ENCODE measurements at places on chromosomes 13 and 19.

DNA sequence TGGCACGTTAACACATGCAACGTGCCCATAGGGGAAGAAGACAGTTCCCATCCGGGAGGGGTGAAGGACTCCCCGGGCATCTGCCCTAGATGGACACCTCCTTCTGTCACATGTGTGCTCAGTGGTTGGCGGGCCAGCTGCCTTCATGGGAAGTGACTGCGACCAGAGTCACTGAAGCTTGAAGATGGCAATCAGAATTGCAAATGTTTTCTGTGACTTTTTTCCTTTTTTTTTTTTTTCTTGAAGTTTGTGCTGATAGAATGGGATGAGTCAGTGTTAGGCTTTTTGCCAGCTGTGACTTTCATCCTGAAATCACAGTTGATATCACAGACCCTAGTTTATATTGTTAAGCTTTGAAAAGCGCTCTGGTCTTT lies 109.2 kb upstream of the MCF2L start:
- DNase-seq, result no peak

DNA sequence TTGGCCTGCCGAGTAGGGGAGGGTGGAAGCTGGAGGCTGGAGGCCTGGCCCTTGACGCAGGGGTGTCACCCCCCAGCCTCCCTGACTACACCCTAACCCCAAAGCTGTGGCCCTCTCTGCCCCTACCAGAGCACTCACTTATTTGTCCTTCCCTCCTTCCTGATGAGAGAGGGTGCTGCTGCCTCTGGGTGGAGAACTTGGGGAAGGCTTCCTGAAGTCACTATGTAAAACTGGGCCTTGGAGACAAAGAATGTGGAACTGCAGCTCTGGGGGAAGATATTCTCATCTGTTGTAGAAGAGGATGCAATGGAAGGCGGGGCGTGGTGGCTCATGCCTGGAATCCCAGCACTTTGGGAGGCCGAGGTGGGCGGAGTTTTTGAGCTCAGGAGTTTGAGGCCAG lies 485.2 kb downstream of the ZNF536 start:
- DNase-seq, result no peak

DNA sequence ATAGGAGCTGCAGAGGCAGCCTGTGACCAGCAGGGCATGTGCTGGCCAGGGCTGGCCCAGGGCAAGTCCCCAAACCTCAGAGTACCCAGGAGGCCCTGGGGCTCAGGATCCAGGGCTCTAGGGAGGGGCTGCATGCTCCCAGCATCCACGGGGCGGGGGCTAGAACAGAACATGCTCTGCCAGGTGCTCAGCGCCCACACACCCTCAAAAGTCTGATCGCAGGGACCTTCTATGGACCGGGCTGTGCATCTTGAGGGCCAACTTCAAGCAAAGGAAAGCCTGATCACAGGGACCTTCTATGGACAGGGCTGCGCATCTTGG lies 33.5 kb downstream of the ELL start:
- DNase-seq, result no peak

GRCh38 chr19:46373491-46374359 lies 26.8 kb downstream of the PPP5C start:
- DNase-seq, result no peak

DNA sequence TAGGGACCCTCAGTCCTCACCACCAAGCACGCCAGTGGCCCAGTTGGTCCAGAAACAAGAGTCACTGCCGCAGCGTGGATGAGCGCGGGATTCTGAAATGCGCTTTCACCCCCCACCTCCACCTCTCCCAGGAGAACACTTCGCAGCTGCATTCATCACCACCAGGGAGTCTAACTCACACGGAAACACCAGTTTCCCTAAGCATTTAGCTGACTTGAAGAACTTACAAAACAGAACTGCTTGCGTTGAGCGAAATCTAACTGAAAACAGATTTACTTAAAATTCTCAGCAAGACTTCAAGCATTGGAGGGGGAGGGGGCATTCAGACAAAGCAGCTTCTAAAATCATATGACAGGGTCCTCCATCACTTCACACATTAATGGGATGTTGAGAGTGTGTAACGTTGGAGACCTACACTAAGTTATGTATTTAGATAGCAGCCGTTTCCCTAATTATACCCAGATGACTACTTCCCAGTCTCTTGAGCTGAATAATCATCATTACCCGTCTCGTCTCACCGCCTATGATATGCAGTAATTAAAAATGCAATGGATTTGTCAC lies 258.2 kb upstream of the IRS2 start:
- DNase-seq, result no peak

DNA sequence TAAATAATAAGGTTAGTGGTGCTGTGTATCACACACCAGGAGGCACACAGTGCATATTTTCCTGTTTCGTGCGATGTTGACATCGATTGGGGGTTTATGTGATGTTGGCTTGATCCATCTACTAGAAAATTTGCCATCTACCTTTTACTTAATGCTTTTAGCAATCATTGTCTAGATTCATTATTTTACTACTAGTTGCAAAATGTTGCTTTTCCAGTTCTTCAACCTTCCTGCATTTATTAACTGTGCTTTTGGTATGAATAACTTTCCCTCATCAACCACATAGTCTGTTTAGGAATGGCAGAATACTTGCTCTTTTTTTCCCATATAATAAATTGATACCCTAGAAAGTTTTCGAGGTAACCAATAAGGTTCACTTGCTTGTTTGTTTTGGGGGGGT lies 17.5 kb downstream of the C13orf42 start:
- no peak for DNase-seq

DNA sequence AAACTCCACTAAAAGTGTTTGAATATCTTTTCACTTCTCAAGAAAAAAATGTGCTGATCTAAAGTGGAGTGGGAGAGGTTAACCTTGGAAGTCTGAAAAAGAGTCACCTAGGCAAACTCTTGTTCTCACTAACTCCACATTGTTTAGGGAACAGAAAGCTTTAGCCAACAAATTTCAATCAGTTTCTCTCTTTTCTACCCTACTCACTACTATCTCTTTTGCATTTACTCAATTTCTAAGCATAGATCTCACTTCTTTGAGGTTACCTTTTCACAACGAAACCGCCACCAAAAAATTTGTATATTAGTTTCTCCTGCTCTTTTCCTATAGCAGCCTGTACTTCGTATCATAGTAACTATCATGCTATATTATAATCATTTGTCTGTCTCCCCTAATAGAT lies 6.3 kb downstream of the NHLRC3 start:
- DNase-seq, result no peak

- no peak for DNase-seq
These were observed 28.4 kb downstream of the PSG1 start for GRCh38 chr19:42850981-42851717.

- peak; percentile 77 for DNase-seq
These were observed 163.7 kb downstream of the SHISA2 start for GRCh38 chr13:25887962-25888655.

DNA sequence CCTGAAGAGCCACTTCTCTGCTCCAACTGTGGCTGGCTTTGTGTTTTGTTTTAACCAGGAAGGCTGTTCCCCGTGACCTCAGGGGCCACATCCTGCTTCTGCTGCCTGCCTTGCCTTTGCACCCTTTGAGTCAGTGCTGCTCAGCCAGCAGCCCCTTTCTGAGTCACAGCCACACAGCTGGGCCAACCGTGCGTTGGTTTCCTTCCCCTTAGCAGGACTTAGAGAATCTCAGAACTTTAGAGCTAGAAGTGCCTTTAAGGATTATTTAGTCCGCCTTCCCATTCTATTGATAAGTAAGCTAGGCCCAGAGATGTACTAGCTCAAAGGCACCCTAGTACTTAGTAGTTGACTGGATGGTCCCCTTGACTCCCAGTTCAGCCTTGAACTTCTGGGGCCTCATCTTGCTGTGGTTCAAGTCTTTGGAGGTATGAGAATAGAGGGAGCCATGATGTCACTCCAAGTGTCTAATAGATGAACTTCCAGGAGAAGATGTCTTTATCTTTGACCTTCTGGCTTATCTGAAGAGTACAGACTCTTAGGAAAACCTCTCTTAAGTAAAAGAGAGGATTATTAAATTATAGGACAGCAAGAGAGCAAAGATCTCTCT lies 8.0 kb downstream of the RGCC start:
- DNase-seq, result peak; percentile 88

GRCh38 chr13:40187841-40188591 lies 478.4 kb downstream of the FOXO1 start:
- DNase-seq, result peak; percentile 74

GRCh38 chr13:111961236-111961635 lies 105.7 kb upstream of the SOX1 start:
- no peak for DNase-seq

- no peak for DNase-seq
These were observed 15.2 kb downstream of the C19orf12 start for GRCh38 chr19:29699861-29700260.

DNA sequence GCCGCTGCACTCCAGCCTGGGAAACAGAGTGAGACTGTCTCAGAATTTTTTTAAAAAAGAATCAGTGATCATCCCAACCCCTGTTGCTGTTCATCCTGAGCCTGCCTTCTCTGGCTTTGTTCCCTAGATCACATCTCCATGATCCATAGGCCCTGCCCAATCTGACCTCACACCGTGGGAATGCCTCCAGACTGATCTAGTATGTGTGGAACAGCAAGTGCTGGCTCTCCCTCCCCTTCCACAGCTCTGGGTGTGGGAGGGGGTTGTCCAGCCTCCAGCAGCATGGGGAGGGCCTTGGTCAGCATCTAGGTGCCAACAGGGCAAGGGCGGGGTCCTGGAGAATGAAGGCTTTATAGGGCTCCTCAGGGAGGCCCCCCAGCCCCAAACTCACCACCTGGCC lies at the start of gene KLK2:
Gene KLK2, plus strand, starts transcription at position 384 of the 400 bp plus-strand sequence. CDS start 35 bp downstream, outside the sequence.
- no peak for DNase-seq

- DNase-seq, result no peak
These were observed 593.8 kb downstream of the OLFM4 start for GRCh38 chr13:53622456-53622855.

- no peak for DNase-seq
These were observed 406.3 kb downstream of the DCT start for GRCh38 chr13:94073007-94073744.

DNA sequence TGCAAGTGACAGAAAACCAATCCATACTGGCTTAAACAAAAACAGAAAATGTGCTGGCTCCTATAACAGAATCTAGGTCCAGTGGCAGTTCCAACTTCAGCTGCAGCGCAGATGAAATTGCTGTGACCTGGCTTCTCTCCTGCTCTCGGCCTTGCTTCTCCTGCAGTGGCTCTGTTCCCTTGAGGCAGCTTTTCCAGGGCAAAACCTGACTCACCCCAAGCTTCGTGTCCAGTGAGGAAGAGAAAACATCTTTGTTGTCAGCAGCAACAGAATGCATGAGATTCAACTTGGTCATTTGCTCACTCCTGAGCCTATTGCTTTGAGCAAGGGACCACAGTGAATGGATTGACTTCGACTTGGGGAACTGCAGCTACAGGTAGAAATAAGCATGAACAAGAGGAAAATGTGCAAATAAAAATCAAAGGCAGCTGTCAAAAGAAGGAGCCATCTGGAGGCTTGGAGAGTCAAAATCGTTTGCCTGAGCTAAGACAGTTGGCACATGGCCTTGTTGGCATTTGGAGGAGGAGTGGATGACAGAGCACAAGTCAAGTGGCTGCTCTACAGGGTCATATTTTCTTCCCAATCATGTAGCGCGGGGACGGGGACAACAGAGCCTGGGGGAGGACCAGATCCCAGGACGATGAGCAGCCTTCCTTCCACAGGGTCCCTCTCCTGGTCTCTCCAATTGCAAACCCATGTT lies 523.4 kb downstream of the FGF9 start:
- no peak for DNase-seq

DNA sequence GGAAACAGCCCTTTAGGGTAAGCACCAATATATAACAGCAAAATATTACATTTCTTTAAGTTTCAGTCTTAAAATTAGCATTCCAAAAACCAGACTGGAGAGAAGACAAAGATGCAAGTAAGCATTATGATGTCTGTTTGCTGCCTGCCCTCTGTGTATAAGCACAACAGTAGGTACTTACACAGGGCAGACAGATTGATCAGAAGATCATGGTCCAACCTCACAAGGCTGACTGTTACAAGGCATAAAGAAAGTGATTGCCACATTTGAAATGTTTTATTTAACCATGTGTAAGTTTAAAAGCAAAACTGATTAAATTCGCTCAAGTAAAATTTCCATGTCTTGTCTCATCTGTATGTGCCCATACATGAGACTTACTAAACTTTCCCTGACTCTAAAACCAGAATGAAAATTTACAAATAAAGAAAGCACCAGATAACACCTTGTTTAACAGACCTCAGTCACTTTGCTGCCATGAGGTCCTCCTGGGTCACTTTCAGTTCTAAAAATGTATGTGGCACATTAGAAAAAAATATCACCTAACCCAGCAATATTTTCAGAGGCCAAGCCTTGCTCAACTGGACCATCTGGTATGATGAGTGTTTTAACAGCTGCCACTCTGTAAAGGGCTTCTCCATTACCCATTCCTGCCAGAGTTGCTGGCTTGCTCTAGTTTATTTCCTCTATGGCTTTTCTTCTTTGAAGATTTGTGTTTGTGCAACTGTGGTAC lies 297.0 kb downstream of the RBM26 start:
- DNase-seq, result no peak

DNA sequence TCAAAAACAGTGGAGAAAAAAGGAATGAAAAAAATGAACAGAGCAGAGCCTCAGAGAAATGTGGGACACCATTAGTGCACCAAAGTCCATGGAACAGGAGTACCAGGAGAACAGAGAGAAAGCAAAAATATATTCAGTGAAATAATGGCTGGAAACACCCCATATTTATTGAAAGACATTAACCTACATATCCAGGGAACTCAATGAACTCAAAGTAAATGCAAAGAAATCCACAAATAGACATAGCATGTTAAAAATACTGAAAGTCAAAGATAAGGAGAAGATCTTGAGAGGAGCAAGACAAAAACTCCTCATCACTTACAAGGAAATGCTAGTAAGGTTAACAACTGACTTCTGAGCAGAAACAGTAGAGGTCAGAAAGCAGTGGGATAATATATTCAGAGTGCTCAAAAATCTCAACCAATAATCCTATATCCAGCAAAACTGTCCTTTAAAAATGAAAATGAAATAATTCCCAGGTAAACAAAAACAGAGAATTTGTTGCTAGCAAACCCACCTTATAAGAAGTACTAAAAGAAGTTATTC lies 35.6 kb downstream of the METTL21C start:
- no peak for DNase-seq

DNA sequence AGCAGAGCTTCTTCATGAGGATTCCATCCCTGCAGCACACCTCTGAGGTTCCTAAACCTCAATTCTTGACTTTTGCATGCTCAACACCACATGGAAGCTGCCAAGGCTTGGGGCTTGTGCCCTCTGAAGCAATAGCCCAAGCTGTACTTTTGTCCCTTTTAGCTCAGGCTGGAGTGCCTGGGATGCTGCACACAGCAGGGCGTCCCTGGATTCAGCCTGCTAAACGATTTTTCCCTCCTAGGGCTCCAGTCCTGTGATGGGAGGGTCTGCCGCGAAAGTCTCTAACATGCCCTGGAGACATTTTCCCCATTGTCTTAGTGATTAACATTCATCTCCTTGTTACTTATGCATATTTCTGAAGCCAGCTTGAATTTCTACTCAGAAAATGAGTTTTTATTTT lies 98.3 kb downstream of the SLITRK5 start:
- no peak for DNase-seq

DNA sequence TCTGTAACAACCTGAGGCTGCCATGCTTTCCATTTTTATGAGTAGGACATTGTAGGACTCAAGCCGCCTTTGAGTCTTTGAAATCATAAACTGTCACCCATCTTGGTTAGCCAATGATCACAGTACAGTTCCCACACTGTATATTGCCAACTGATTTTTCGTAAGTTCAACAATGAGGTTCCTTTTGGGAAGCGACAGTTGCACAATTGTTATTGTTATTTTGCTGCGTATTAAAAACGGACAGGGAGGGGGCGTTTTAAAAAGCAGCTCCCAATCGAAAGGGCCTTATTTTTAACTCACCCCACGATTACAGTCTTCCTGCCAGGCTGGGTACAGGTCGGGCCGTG lies 601 bp downstream of the SLC46A3 start:
- DNase-seq, result no peak
